Cerebellar nuclear complex (tissue), 1 donor: ENCODE measurements at places on chromosomes 4 and X.
A peak's percentile ranks its signal among the peaks of the same experiment; 100 is the strongest.

- DNase-seq, result no peak
Observed at GRCh38 chr4:123743848-123744247, 347.3 kb downstream of the SPRY1 start.

- DNase-seq, result no peak
Observed at GRCh38 chr4:33911959-33912358, 2332.4 kb downstream of the ARAP2 start.

DNA sequence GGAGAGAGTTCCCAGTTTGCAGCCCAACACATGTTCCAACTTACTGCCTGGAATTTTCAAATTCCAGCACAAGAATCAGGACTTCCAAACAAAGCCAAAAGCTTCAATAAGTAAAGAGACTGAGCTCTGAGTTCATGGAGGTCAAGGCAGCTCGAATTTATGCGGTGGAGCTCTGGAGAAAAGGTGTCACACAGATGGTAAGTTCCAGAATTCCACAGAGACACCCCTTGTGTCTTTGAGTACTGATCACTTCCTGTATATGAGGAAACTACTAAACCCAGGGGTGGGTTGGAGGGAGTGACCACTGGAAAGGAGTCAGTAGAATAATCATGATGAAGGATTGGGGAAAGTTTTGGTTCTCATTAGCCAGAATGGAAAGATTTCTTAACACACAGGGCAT lies 118.5 kb upstream of the GUCY1A1 start:
- DNase-seq, result no peak

GRCh38 chrX:83416273-83416672 lies 91.8 kb upstream of the POU3F4 start:
- DNase-seq, result no peak

- DNase-seq, result no peak
Observed at GRCh38 chr4:47538111-47538824, 53.2 kb downstream of the ATP10D start.

DNA sequence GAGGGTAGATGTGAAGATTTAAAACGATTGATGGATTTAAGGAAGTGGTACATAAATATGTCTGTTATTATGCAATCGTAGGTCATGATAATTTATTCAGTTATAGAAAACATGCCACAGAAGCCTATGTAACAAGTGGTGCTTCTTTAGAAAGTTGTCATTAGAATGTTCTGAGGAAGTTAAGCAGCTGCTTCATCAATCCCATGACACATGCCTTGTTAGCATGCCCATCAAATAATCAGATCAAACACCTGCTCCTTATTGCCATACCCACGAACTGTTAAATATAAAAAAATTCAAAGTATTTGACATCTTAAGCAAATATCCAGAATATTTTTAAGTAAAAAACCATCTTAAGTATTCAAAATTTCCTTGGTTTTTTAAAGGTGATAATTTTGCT lies 76.4 kb upstream of the MYOZ2 start:
- DNase-seq, result no peak

DNA sequence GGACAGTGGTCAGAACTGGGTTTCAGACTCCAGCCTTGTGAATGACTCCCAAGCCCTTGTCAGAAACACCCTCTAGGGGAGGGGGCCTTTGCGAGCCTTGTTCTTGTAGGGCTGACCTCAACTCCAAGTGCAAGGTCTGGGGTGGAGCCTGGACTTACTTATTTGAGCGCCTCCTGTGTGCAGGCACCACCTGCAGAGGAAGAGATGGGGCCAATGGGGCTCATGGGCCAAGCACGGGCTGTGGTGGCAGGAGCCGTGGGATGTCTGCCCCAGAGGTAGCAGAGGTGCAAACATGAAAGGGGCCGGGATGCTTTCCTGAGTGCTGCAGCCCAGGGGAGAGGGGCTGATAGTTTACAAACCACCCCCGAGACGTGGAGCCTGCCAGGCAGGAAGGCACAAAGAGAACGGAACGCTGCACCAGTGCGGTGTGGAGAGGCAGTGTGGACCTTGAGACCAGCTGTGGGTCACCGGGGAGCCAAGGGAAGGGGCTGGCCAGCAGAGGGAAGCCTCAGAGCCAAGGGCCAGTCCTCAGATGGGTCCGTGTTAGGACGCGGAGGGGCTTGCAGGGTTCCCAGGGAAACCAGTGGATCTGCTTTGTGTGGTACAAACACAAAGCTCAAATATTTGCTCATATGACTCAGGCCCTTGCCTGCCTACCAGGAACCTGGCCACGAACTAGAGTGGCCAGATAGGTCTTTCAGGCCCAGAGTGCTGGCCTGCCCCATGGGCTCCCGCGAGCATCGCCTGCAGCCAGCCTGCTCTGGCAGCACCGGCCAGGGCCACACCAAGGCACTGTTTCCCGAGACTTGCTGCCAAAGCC lies 8.7 kb upstream of the TADA2B start:
- DNase-seq, result no peak

DNA sequence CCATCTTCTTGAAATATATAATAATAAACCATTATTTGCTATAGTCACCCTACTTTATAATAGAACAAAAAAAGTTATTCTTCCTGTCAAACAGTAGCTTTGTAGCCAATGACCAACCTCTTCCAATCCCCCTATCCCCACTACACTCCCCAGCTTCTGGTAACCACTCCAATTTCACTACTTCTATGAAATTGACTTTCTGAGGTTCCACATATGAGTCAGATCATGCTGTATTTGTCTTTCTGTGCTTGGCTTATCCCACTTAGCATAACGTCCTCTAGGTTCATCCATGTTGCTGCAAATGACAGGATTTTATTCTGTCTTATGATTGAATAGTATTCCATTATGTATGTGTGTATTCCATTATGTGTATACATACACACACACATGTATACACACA lies 809.7 kb upstream of the NDST4 start:
- DNase-seq, result no peak

DNA sequence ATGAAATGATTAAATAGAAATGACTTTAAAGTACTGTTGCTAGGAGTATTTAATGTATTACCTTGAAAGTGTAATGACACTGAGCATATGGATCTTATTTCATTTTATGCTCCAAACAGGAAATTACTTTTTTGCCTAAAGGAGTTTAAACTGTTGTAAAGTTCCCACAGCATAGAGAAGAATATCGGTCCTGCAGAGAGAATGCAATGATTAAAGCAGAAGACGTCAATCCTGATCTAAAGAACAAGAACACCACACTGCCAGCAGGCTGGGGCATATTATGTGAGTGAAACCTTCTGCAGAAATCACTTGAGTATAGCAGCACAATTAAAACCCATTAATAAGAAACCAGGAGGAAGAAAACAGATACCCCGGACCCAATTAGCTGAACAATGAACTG lies 72.8 kb upstream of the CAMK2D start:
- DNase-seq, result no peak

- DNase-seq, result peak; percentile 61
Observed at GRCh38 chr4:21641696-21642095, 306.9 kb downstream of the KCNIP4 start.

- no peak for DNase-seq
Observed at GRCh38 chr4:120844528-120844921, 78.0 kb downstream of the PRDM5 start.

GRCh38 chr4:39178706-39179105 lies 3.6 kb upstream of the WDR19 start:
- DNase-seq, result no peak

DNA sequence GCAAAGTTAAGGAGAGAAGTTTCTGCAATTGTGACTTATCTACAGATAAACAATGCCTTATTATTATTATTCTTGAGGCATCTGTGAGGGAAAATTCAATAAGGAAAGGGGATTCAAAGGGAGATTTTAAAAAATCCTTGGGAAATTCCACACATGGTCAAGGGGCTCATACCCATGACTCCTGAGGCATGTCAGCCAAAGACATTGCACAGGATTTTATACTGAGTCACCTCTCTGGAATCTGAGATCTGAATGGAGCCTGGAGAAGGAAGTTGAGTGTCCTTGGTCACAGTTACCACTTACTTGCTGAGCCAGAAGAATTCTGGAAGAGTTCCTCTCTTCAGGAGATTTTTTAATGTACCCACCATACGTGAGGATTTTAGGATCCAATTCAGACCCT lies 14.4 kb upstream of the CXCL8 start:
- no peak for DNase-seq

- no peak for DNase-seq
Observed at GRCh38 chrX:9609499-9609898, 144.6 kb downstream of the TBL1X start.

DNA sequence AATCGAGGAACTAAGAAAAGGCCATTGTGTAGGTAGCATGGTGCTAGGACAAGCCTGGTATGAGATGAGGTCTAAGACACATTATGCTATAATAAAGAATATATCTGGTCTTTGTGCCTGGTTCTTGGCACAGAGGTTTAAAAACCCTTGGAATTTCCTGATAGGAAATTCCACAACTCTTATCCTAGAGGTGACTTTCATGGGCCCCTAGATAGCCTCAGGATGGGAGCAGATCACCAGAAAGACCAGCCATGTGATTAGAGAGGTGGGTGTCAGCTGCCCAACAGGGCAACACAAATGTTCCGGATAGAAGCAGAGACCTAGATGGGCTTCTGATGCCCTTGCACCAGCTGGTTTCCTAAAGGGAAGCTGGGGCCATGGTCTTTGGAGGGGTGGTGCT lies 107.2 kb downstream of the SCD5 start:
- DNase-seq, result no peak

DNA sequence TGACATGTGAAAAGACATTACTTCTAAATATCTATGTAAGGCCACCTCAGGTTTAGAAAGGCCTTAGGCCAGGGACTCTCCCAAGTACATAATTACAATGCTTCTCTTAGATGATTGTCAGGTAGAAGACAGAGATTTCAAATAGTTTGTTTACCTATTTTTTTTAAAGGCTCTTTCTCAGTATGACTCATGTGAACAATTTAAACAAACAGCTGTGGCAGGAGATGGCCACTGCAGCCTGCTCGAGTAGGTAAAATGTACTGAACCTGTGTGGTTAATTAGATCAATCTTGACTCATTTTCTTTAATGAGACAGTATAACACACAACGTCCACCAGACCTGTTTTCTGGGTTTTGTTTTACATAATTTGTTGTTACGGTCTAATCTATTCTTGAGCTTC lies 50.2 kb downstream of the LEF1 start:
- DNase-seq, result no peak

DNA sequence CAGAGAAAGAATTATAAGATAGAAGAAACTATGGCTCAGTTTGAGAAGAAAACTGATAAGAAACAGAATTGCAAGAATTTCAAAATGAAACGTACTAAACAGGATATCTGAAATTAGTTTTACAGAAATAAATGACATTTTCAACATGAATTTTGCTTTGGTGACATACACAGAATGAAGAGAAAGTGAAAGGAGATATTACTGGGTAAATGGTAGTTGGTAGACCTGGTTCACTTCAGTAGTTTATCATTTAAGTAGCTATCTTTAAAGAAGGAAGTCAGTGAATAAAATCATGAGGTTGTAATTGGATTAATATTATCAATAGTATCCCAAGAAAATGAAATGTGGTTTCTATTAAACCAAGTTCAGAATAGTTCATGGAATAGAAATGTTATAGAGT lies 395.5 kb upstream of the SMIM31 start:
- no peak for DNase-seq

DNA sequence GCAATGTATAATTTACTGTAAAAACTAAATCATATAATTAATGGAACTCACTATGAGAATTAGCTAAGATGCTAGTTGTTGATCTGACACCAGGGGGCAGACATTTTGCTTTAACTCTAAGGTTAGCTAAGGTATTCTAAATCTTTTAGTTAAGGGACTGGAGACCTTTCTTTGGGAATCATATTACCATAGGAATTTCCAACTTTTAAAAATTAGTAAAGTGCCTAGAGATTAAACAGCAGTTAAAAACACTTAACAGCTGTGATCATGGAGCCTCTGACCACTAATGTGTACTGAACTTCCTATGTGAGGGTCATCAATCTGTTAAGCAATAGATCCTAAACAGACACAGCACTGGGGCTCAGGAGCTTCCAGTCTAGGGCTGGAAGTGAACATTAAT lies 226.6 kb downstream of the NSUN7 start:
- DNase-seq, result no peak

GRCh38 chrX:48813644-48814043 lies 11.8 kb downstream of the HDAC6 start:
- DNase-seq, result no peak

DNA sequence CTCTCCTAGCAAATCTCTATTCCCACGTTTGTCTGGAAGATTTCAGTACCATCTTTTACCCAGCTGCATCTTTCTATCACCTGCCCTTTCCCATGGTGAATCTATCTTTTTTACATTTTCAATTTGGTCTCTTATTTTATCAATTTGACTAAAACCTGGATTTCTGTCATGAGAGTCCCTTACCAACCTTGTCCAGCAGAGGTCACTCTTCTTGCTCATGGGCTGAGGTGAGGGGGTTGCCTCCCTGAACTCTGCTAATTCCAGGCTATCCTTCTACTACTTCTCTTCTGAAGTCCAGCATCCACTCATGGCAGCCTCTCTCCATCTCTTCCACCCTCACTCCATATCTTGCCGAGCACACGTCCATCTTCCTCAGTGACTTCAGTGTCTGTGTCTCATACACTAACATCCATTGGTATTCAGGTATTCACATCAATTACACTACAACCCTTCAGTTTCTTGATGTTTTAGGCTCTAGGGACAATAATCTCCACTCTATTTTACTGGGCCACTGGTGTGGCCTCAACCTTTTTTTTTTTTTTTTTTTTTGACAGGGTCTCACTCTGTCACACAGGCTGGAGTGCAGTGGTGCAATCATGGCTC lies 17.8 kb upstream of the ZNF827 start:
- DNase-seq, result no peak

DNA sequence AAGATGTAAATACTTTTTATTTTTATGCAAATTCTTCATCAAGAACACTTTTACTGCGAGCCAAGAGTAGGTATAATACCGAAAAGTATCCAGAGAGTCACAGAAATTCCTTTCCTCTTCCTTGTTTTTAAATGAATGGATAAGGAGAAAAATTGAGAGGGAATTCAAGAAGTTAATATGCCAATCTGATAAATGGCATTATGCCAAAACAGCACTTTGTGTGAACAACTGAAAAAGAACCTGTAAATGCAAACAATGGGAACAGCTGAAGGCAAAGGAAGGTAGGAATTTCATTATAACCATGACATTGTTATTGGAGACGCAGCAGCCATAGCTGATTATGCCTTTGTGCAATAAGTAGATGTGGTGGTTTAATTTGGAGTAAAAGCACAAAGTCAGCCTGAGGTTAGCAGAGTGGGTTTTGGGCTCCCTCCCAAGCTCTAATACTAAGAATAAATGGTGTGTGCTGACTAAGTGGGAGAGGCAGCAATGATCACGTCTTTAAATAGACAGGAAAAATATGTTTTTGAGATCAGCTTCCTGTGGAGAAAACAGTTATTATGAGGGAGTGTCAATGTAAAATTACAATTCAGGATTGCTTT lies 209.8 kb upstream of the NDST4 start:
- no peak for DNase-seq

- DNase-seq, result no peak
Observed at GRCh38 chrX:10011261-10011931, 44.2 kb downstream of the CLDN34 start.

- DNase-seq, result no peak
Observed at GRCh38 chrX:115093191-115093590, 75.8 kb upstream of the IL13RA2 start.

DNA sequence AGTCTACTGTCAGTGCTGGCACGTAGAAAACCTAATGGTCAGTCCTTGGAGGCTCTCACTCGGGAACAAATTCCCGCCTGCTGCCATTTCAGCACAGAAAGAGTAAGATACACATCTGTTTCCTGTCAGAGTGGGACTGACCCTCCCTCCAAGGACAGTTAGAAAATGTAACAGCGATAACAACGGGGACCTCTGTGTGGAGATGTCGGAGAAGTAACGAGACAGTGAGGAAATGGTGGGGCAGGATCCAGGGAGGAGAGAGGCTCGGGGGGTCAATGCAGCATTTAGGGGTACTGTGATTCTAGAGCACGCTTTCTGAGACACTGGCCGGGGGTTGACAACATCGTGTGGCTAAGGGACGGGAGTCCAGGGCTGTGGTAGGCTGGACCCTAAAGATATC lies 36.0 kb upstream of the SORCS2 start:
- DNase-seq, result no peak
